ENCODE measurements at places on chromosomes 5 and 9. TPM values are rescaled to one million over a fixed set of nuclear protein-coding genes. Genes with fewer than 3 reads are reported as not detected.

FGF1 gene
- 0.44 TPM for total RNA-seq

DNA sequence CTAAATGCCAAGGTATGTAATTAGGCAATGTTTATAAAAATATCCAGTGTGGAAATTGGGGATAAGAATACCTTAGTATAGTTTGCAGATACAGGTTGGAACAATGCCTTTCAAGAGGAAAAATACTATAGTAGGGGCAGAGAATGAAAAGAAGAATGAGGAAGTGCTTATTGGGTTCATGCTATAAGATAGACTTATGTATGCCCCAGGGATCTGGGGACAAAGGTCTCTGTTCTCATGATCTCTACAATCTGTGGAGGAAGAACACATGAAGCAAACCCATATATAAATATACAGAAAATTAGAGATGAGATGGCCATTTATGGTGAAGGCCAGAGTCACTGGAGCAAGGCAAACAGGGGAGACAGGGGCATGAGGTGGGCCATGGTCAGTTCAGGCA, 106.5 kb upstream of the DAB2 start:
- DNase-seq, result no peak

DNA sequence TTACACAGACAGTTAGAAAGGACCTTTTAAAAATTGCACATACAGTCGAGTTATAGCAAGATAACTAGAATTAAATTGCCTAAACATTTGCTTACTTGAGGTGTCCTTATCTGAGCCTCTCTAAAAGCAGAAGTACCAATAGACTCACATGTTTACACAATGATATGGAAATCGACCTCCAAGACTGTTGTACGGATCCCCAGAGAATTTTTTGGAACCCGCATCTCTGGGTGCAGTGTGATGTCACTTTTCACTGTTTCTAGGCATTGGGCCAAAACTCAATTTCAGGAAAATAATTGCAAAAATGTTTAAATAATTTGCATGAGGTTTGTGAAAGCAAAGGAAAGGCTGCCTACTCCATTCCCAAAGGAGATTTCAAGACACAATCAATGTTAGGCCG, 63.1 kb upstream of the ATG10 start:
- no peak for DNase-seq

DNA sequence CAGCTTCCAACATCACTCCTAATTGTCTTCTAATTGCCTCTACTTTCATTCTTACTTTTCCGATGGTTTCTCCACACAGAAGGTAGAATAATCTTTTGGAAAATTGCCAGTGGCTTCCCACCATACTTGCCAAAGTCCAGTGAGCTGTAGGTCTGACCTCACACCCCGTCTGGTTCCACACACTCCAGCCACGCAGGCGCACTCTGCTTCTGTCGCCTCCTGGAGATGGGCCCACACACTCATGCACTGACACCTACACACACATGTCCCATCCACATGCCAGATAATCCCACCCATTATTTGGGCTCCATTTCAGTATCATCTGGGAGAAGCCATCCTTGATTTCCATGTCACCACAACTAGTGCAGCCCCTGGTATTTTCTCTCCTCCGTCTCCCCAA, 12.7 kb downstream of the SHC3 start:
- DNase-seq, result no peak

FST gene
- total RNA-seq, result 0.63 TPM

DNA sequence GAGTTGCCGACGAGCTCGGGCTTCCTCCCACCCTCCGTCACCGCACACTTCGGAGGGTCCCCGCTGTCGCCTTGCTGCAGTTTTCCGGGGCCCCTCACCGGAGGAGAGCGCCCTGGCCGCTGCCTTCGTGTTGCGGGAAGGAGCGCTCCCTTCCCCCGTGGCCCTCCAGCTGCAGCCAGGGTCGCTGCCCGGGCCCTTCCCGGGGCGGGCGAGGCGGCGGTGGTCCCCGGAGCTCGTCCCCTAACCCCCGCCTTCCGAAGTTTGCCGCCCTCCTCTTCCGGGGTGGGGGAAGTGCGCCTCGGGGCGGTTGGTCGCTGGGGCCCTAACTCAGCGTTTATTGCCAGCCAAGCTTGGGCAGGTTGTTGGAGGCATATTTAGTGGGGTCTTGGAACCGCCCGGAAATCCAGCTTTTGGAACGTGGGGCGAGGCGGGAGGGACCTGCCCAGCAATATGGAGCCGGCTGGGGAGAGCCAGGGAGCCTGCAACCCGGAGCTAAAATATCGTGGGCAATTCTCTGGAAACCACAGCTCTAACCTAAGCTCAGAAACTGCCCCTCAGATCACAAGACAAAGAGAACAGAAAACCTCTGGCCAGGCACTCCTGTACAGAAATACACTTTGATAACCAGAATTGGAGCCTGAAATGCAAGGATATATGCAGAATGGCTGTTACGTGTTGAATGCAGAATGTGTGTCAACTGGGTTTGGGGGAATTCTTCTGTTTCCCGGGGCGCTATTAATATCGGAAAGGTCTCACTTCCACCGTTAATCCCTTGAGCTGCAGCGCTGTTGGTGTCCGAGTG, 890 bp downstream of the PIK3R1 start:
- DNase-seq, result no peak

- DNase-seq, result peak; percentile 41
These were observed 167.1 kb upstream of the RAI14 start for GRCh38 chr5:34488984-34489383.

Data from PC-9 (cell line).